CD14-positive monocyte (primary cell): ENCODE measurements at places on chromosomes 11 and 22. TPM values are rescaled to one million over a fixed set of nuclear protein-coding genes. Genes with fewer than 3 reads are reported as not detected.

Gene FERMT3
- 421 and 574 TPM in 2 replicates for polyA plus RNA-seq

Gene NOX4
- polyA plus RNA-seq = not detected

Gene SMTNL1
- polyA plus RNA-seq = not detected

Gene CERK
- polyA plus RNA-seq = 24.5 TPM

Gene PDE3B
- 6.0 TPM for polyA plus RNA-seq

Gene RCN1
- 5.8 and 7.3 TPM in 2 replicates for polyA plus RNA-seq

Gene CDCA5
- polyA plus RNA-seq = not detected

Gene CCDC85B
- 35.2 TPM for polyA plus RNA-seq

Gene IRAG1
- polyA plus RNA-seq = 3.0 and 4.9 TPM in 2 replicates
